Spinal cord (tissue), 10 donors: ENCODE measurements at places on chromosomes 7 and 10. TPM values are rescaled to one million over a fixed set of nuclear protein-coding genes. Genes with fewer than 3 reads are reported as not detected.

DNA sequence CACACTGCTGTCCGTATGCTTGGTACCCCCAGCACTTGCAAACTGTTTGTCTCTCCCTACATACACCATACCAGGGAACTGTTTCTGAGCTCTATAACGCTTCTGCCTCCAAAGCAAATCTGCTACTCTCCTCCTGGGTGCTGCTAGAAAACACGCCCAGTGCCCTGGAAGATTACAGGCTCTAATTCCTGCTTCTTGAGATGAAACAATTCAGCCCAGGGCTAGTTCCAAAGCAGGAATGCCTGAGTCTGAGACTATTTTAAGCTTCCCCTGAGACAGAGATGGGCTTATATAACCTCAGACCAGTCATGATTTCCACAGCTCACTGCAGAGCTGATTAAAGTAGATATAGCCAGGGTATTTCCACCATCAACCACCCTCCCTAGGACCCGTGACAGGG, 327.1 kb downstream of the GPR158 start:
- H3K27ac ChIP-seq, result no peak overlapping the region
- no peaks in the 10 kb centered on the region for H3K27me3 ChIP-seq
- no peaks in the 10 kb centered on the region for H3K36me3 ChIP-seq
- peak; percentile 60 for DNase-seq
- no peak overlapping the region for H3K4me3 ChIP-seq

DNA sequence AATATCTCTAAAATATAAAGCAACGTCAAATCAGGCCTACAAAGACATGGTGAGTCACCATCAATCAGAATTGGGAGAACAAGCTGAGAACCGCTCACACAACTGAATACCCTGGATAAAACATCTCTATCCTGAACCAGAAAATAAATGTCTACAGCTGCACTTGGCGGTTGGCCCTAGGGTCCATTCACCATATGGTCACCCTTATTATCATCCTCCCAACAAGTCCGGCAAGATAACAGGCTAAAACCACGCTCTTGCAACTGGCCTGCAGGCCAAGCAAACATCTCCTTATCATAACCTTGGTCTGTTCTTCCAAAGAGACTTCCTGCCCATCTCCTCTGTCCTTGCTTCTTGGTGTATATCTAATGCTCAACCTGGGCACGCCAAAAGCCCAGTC, 310.7 kb downstream of the CALN1 start:
- DNase-seq, result no peak
- no peak overlapping the region for H3K4me3 ChIP-seq
- H3K36me3 ChIP-seq, result no peaks in the 10 kb centered on the region
- H3K27ac ChIP-seq, result no peak overlapping the region
- no peaks in the 10 kb centered on the region for H3K27me3 ChIP-seq

- DNase-seq, result no peak
- H3K36me3 ChIP-seq, result no peaks in the 10 kb centered on the region
- no peaks in the 10 kb centered on the region for H3K4me1 ChIP-seq
- H3K27me3 ChIP-seq, result no peaks in the 10 kb centered on the region
- no peak overlapping the region for H3K27ac ChIP-seq
- H3K4me3 ChIP-seq, result no peak overlapping the region
Measured at GRCh38 chr10:118918587-118918986, 110.9 kb upstream of the NANOS1 start.

DNA sequence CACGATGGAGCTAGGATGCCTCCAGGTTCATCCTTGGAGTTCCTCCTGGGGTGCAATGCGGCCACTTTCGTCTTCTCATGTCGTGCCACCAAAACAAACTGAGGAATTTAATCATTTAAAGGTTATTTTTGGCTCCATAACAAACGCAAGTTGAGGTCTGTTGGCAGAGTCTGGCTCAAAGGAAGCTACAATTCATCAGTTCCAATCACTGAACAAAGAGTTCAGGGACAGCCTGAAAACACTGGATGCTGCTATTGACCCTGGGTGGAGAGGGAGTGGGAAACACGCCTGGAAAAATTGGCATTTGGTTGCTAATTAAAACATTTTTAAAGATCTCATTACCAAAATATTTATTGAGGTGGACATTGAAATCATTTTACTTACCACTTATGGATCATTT, 11.4 kb upstream of the MGMT start:
- H3K4me1 ChIP-seq, result no peaks in the 10 kb centered on the region
- DNase-seq, result no peak
- no peak overlapping the region for H3K27ac ChIP-seq

- no peak overlapping the region for H3K4me3 ChIP-seq
- no peak overlapping the region for H3K27ac ChIP-seq
Measured at GRCh38 chr7:142535123-142535779, 214.0 kb upstream of the PRSS1 start.

GRCh38 chr10:101136007-101136707, 5.1 kb downstream of the TLX1 start:
- no peak overlapping the region for H3K27ac ChIP-seq
- H3K27me3 ChIP-seq, result peaks cover 99% of the 10 kb centered on the region
- no peak for DNase-seq
- peaks cover 43% of the 10 kb centered on the region for H3K4me1 ChIP-seq
- no peaks in the 10 kb centered on the region for H3K36me3 ChIP-seq

GRCh38 chr7:101565601-101566209, 63.4 kb downstream of the MYL10 start:
- no peaks in the 10 kb centered on the region for H3K36me3 ChIP-seq
- H3K4me1 ChIP-seq, result peaks cover 18% of the 10 kb centered on the region
- no peaks in the 10 kb centered on the region for H3K27me3 ChIP-seq
- no peak overlapping the region for H3K4me3 ChIP-seq
- DNase-seq, result no peak
- H3K27ac ChIP-seq, result no peak overlapping the region

- no peak overlapping the region for H3K4me3 ChIP-seq
- peaks cover 23% of the 10 kb centered on the region for H3K36me3 ChIP-seq
- H3K27ac ChIP-seq, result no peak overlapping the region
- DNase-seq, result no peak
Measured at GRCh38 chr7:158657189-158657746, 47.3 kb downstream of the NCAPG2 start.

DNA sequence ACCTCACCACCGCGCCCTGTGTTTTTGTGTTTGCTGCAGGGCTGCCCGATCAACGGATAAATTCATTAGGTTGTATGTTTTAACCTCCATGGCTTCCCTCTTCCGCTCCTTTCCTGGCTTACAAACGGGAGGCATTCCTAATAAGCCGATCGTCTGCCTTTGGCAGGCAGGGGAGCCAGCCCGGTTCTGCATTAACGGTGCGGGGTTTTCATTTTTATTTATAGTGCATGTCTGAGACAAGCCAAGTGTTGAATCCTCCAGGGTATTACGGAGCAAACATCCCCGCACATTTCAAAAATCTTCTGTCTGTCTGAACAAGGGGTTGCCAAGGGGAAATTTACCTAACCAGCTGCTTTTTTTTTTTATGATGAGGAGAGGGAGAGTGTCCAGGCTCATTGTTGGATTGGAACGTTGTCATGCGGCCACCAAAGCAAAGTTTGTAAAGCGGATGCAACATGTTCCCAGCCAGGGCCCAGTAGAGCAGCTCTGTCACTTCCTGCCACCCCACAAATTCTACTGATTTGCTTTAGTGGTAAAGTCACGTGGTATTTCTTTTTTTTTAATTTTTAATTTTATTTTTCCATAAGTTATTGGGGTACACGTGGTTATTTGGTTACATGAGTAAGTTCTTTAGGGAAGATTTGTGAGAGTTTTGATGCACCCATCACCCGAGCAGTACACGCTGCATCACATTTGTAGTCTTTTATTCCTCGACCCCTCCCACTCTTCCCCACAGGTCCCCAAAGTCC, 92.3 kb upstream of the BAIAP2L1 start:
- no peaks in the 10 kb centered on the region for H3K36me3 ChIP-seq
- no peak overlapping the region for H3K27ac ChIP-seq
- H3K4me1 ChIP-seq, result peaks cover 9% of the 10 kb centered on the region
- no peaks in the 10 kb centered on the region for H3K27me3 ChIP-seq
- DNase-seq, result no peak

DMBT1 gene
- polyA plus RNA-seq, result 0.16 TPM

CLRN3 gene
- 0.36 TPM for polyA plus RNA-seq

CALCR gene
- polyA plus RNA-seq, result 0.51 TPM

MACROH2A2 gene
- 77.5 TPM for polyA plus RNA-seq

NPC1L1 gene
- polyA plus RNA-seq, result 0.10 TPM

GOLGA7B gene
- polyA plus RNA-seq, result 42.7 TPM
